ENCODE measurements at places on chromosomes 1 and 21.

- DNase-seq: no peak
Observed at GRCh38 chr1:16015960-16016901, 1.6 kb downstream of the HSPB7 start.

GRCh38 chr1:21384620-21385019, 55.3 kb upstream of the NBPF3 start:
- no peak for DNase-seq

DNA sequence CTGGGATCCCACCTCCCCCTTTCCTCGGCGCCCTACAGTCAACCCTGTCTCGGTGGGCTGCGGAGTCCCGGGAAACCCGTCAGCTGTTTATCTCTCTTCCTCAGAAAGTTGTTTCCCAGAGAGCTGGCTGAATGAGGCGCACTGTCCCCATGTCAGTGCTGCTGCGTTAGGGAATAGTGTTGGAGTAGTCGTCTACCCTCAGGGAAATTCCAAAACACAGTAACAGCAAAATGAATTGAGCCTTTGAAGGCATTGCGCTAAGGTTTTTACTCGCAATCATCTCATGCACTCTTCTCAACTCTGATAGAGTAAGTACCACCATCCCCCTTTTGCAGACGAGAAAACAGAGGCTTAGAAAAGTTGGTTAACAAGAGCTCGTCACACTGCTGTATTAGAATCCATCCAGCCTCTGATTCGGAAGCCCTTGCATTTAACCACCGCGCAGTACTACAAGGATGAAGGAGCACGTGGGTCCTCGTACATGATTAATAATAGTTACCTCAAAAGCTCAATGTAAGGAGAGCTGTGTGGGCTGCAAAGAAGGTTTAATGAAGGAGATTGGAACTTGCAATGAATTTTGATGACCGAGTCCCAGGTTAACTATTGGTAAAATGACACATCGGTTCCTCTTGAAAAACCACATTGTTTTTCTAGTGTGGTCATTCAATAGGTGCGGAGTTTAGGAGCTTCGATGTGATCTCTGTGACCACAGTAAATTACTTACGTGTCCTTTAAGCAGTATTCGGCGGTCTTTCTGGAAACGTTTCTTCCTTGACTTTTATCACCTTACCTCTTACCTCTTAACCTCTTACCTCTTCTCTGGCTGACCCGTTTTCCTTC, 788 bp upstream of the EDEM3 start:
- DNase-seq: no peak

- DNase-seq: no peak
Observed at GRCh38 chr1:3033790-3034090, 12.5 kb downstream of the ACTRT2 start.

- DNase-seq: no peak
Observed at GRCh38 chr1:109728870-109729269, 12.0 kb downstream of the GSTM3 start.

GRCh38 chr1:206075786-206076755, 23.1 kb downstream of the RHEX start:
- DNase-seq: peak; percentile 22

DNA sequence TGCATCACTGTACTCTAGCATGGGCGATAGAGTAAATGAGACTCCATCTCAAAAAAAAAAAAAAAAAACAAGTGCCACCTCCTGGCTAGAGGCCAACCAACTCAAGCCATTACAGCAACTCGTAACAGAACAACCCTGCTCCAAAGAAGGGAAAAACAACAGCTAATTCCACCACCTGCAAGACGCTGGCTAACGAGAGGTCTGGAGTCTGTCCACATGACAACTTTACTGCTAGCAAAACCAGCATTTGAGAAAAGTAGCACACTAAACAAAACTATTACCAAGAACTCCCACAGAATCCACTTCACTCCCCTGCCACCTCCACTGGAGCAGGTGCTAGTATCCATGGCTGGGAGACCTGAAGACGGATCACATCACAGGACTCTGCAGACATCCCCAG, 24.1 kb upstream of the EGLN1 start:
- no peak for DNase-seq

GRCh38 chr21:35663856-35664606, 396.3 kb downstream of the SETD4 start:
- DNase-seq: no peak

DNA sequence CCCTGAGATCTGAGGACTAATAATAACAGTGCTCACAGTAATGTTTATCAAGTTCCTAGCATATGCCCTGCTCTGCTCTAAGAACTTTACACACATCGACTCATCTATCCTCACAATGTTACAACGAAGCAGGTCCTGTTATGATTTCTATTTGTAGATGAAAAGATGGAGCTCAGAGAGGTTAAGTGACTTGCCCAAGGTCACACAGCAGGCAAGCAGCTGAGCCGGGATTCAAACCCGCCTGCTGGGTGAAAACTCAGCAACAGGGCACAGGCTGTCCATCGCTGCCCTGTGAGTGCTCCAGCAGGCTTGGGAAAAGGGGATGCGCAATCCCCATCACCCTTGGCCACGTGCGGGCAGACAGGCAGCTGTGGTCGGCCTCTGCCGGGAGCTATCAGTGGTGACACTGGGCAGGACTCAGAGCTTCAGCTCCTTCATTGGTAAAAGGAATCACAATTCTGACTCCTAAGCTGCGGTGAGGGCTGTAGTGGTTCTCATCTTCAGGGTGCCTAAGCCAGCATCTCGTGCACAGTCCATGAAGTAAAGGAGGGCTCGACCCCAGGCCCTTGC, 173.3 kb upstream of the KLHDC7A start:
- DNase-seq: no peak

DNA sequence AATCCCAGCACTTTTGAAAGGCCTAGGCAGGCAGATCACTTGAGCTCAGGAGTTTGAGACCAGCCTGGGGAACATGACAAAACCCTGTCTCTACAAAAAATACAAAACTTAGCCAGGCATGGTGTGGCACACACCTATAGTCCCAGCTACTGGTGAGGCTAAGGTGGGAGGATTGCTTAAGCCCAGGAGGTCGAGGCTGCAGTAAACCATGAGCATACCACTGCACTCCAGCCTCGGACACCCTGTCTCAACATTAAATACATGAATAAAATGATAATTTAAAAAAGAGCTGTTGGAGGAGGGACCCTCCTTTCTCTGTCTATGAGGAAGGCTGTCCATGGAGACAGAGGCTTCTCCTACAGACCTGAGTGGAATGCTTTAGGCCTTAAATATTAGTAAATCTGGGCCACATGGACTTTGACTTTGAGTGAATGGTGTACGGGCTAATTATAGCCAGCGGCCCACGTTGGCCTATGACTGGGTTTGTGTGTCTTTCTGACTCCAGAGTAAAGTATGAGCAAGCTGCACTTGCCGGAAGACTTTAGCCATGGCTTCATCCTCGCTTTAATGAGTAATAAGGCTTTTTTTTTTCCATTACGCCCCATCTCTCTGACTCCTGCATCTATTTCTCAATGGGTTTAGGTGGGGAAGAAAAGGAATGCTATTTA, 21.3 kb downstream of the RAB3B start:
- peak; percentile 84 for DNase-seq

DNA sequence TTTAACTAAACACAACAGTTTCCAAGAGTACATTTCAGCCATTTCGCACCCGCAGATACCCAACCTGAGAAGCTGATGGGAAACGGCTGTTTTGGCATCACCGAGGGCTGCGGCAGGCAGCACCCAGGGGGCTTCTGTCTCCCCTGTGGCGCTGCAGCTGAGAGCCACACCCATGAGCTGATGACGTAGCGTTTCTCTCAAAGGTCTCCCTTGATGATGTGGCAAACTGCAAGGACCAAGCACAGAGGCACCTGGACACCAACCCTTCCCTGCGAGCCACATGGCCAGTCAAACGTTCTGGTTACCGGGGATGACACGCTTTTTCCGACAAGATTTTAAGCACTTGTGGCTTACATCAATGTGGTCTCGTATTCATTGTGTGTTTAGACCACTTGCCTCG, 150.8 kb upstream of the ERG start:
- DNase-seq: no peak

GRCh38 chr1:217562229-217562878, 68.5 kb downstream of the GPATCH2 start:
- peak; percentile 47 for DNase-seq

DNA sequence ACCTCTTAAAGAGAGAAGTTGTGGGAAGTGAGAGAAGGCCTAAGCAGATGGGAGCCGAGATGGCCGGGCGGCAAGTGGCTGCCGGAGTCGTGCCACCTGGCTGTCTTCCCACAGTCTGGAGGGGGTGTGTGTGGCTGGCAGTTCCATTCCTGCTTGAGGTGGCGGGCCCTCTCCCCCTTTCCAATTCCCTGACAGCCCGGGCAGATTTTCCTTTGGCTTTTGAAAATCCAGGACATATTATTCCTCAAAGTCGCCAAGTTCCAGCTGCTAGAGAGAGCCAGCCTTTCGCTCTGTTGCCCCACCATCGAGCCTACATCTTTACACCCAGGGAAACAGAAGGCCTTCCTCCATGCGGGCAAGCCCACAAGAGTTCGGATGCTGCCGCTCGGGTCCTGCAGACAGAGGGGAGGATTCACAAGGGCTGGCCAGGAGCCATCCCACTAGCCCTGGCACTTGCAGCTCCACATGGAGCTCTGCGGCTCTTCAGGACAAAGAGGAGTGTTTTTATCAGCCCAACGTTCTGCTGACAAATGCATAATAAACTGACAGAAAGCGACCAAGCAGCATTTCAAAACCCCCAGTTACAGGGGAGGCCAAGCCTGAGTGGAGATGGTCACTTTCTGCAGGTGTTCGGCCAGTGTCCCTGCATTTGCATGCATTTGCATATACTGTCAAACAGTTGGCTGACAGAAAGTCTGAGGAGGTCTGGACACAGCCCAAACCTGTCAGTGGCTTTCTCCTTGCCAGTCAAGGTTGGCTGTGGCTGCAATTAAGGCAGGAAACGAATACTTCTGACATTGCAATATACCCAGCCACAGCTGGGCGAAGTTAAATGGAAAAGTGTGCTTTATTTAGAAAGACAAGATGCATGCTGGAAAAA, 45.9 kb downstream of the OLIG1 start:
- DNase-seq: no peak

- DNase-seq: no peak
Observed at GRCh38 chr1:171248302-171248701, at the start of gene FMO1. Gene FMO1 (plus strand): TSS chr1:171248494. CDS start chr1:171258088, 9,594 bp downstream.

GRCh38 chr1:116257341-116257767, 115.7 kb upstream of the ATP1A1 start:
- no peak for DNase-seq

GRCh38 chr21:44989537-44989886, 49.7 kb downstream of the SLX9 start:
- DNase-seq: no peak

DNA sequence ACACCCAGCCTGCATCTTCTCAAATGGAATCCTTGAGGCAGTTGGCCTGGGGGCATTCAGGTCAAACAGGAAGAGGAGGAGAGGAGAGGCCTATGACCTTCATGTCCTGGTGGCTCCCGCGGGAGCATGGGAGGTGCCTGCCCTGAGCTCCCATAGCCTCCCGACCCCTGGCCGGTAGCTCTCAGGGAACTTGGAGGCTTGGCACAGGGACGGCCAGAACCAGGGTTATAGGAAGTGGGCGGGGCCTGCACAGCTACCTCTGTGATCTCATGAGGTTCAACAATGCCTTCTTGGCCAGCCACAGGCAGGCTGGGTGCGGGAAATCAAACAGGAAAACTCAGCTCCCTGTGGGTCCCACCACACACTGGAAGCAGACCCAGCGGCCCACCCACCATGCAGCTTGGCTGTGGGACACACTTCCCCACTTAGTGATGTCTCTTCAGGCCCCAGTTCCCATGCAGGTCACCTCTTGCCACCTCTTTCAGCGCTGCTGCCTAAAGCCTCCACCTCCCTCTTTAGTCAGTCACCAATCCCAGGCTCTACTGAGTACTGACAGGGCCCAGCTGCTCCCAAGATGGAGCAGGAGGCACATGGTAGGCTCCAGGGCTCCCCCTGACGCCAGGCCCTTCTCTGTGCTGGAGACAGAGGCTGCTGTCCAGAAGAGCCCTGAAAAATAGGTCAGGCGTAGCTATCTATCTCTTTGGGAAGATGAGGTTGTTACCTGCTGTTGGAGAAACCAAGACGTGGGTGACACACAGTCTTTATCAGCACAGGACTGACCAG, at the start of gene SLFNL1:
Gene SLFNL1 (minus strand): TSS at position 200 of the 783 bp plus-strand sequence. CDS start 1,065 bp downstream, outside the sequence.
- no peak for DNase-seq

DNA sequence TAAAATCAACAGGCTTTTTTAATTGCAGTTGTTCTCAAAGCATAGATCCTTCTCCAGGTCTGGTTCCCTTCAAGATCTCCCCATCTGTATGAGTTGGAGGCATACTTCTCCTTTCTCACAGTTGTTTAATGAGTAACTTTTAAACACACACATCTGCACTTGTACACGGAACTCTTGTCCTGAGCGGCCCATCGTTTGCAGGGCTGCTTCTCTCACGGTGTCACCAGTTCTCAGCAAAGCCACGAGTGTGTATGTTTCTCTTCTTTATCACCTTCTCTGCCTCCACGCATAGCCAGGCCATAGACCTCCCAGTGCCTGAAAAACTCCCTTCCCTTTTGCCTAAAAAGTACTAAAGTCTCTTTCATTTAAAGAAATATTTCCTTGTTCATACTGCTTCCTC, 68.7 kb upstream of the ROR1 start:
- DNase-seq: no peak

DNA sequence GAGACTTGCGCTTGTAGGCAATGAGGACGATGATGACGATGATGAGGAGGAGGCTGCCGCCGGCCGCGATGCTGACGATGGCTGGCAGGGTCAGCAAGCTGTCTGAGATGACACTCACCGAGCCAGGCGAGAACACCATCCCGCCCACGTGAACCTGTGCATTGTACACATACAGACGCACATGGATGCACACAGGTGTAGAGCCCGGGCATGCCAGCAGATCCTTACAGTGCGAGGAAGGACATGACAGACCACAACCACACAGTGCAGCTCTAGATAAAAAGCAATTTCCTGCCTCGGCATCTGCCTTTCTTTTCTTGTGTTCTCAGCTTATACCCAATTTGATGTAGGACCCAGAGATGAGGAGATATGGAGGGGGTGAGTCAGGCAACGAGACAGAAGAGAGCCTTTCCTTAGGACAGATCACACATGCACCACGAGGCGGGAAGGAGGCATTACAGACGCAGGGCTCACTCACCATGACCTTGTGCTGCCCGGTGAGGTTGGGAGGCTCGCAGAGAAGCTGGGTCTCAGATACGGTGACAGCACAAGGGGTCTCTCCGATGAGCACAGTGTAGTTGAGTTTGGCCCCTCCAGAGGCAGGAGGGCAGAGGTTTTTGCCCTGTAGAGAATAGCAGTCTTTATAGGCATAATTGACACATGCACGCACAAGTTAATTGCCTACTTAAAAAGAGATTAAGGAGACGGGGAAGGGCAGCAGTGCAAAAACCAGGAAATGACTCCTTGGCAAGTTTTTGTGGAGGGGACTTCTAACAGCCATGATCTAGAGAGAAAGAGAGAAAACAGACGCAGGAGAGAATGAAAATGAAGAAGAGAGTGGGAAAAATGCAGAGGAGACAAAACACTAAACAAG, 133.9 kb upstream of the CD34 start:
- DNase-seq: no peak

Measured in GM04504 (cell line).